Putamen (tissue), 1 donor: ENCODE measurements at places on chromosomes 2 and 18.

DNA sequence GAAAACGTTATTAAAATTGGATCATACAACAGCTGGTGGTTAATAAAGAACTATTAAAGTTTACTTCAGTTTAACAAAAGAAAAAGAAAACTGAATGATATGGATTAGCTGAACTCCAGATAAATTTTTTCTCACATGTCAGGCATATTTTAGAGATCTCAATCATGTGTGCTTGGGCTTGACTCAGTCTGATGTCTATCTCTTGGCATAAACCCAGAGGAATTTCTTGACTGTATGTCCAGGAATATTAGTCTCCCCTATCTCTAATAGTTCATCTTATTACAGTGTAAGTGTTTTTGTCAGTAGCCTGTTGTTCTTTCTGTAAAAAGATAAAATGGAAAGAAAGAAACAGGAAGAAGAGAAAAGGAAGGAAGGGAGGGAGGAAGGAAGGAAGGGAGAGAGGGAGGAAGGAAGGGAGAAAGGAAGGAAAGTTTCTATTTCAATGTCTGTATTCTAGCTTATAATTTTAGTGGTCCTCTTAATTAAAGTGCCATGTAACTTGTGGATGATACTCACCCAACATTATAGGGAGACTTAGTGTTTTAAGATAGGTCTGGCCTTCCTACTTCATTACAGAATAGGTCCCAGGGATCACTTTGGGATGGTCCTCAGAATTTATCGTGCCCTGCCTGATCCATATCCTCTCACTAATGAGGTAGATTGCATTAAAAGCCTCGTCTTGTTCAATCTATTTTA lies 99.7 kb upstream of the UGP2 start:
- no peak for DNase-seq

- no peak for DNase-seq
These were observed 14.8 kb upstream of the CALCRL start for GRCh38 chr2:187462839-187463238.

DNA sequence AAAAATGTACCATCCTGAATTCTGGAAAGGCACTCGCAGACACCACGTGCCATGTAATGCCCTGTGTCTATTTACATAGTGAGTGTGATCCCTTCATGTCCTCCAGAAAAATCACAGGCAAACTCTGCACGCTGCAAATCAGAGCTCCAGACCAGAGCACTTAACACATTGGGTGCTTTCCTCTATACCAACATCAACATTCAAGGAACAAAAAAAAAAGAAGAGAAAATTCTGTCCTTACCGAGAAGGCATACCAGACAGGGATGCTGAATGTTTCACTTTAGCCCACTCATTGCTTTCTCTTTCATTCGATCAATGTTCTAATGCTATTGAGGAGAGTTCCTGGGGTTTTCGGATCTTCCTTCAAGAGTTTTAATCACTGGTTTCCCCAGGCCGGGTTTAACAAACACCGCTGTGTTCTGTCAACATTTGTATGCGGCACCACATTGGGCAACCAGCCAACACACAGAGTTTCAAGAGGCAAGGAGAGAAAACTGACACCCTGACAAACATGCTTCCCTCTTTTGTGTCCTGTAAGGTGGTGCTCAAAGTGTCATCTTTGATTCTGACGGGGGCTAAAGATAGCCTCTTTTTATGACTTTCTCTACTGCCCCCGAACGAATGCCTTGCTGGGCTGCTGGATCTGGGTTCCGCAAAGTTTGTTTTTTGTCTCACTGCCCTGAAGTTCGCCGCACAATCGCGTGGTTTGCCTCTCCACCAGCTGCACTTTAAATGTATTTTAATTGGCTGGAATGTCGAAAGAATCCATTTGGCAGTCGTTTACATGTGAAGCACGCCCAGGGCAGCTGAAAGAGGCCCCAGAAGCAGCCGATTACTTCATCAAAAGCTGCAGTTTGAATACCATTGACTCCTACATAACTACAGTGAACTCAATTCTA lies 106.4 kb upstream of the NCKAP5 start:
- DNase-seq, result peak; percentile 90

DNA sequence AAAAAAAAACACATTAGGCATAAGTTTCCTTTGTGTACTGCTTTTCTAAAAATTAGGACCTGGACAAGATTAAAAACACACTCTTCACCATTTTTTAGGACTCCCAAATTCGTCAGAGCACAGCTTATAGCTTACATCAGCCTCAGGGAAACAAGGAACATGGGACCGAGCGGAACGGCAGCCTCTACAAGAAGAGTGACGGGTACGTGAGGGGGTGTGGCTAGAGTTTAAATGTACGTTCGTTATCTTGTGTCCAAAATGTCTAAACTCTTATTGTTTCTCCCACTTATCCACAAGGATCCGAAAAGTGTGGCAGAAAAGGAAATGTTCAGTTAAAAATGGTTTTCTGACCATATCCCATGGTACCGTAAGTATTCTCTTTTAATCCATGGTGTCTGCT lies 78.9 kb downstream of the ITGB1BP1 start:
- DNase-seq, result no peak

DNA sequence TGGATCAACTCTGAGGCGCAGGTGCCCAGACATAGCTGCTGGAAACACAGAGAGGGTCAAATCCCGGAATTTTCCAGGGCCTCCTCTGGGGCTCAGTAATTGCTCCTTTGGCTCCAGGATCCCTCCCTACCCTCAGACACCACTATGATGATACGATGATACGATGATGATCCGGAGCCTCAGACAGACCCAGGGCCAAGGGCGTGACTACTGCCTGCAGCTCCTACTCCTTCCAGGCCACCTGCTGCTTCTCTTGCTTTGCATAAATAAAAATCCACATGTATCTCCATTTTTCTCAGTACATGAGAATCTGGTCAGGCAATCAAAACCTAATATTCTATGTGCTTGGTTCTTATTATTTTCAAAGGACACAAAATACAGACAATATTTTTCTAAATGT lies 33.7 kb downstream of the MRPL35 start:
- DNase-seq, result no peak

DNA sequence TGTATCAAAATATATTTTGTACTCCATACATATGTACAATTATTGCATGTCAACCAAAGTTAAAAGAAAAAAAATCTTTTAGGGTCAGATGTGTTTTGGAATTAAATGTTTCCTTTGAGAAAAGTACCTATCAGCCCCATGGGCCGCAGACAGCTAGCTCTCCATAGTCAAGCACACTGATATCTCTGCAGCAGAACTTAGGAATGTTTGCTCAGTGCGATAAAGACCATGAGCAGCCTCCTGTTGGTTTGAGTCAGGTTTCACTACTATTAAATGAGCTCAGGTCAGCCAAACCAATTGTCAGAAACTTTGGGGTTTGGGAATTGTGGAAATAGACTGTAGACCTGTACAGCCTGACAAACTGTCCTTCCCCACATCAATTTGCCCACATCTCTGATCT lies 33.7 kb downstream of the LCT start:
- no peak for DNase-seq

DNA sequence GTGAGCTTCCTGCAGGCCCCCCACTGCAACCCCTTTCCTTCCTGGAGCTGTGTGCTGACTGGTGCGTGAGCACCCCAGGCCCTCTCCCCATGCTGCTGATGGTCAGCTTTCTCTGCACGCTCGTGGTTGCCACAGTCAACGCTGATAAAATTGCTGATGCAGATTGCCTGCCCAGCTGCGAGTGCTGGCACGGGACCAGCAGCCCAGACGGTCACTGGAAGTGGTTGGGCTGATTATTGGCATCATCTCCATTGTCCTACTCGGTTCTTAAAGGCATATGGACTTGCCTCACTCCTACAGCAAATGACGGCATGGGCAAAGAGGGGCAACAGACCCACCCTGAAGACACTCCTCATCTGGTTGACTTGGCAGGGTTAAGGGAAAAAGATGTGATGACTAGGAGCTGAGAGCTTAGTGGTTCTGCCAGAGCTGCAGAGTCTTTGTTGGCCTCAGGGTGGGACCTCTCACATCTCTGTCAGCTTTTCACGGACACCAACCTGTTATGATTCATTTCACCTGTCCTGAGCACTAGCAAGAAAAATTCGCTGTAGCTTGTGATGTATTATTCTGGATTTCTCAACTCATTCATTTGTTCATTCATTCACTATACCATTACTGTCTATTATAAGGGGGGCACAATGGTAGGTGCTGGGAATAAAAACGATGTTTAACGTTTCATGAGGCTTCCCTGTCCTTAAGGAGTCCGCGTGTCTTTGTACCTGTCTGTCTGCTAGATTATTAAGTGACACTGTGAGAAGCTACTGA lies 38.4 kb downstream of the PAX8 start:
- DNase-seq, result peak; percentile 62

- no peak for DNase-seq
These were observed 6.2 kb upstream of the STK25 start for GRCh38 chr2:241514553-241514952.

DNA sequence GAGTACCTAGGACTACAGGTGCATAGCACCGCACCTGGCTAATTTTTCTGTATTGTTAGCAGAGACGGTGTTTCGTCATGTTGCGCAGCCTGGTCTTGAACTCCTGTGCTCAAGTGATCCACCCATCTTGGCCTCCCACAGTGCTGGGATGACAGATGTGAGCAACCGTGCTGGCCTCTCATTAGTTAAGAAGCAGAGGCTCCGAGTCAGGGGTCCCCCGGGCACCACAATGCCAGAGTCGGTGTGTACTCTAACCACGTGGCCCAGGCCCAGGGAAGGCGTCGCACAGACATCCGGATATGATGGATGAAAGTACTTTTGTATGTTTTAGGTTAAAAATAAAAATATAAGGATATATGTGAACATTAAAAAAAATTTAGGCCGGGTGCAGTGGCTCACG lies 28.3 kb upstream of the HPCAL1 start:
- no peak for DNase-seq

DNA sequence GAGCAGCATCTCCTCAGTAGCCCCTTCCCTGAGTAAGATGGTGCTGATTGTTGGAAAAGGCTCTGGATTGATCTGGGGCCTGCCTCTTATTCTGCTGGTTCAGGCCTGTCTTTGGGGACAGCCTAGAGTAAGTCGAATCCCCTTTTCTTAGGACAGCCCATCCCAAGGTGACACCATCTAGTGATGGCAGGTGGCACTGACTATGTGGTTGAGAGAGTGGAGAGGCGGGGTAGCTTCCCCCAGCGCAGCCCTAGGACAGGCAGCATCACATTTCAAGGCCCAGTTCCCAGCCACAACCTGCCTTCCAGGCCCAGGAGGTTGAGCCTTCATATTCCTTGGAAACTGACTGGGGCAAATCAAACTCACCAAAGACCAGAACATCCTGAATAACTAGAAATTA lies 69.1 kb upstream of the B3GNT7 start:
- no peak for DNase-seq

GRCh38 chr2:109719871-109720270 lies 74.2 kb upstream of the RGPD5 start:
- no peak for DNase-seq

DNA sequence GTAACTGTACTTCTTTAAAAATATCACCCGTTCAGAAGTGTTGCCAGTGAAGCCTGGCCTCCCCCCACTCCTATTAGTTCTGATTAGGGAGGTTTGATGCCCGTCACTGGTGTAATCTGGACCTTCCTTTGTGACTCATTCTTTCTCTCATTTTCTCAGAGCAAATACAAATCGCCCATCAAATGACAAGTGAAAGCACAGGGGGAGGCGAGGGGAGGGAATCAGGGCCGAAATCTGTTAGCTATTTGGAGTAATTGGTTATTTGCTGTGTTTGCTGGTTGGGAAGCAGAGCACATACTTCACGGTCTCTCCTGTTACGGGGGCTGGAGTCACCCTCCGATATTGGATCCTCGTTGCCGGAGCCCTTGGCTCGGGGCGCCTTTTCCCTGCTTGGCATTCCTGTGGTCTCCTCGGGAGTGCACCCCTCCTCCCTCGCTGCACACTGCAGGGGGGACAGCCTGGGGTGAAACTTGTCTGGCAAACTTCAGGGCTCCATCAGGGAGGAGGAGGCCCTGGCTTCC lies 178.1 kb downstream of the DYSF start:
- DNase-seq, result no peak

DNA sequence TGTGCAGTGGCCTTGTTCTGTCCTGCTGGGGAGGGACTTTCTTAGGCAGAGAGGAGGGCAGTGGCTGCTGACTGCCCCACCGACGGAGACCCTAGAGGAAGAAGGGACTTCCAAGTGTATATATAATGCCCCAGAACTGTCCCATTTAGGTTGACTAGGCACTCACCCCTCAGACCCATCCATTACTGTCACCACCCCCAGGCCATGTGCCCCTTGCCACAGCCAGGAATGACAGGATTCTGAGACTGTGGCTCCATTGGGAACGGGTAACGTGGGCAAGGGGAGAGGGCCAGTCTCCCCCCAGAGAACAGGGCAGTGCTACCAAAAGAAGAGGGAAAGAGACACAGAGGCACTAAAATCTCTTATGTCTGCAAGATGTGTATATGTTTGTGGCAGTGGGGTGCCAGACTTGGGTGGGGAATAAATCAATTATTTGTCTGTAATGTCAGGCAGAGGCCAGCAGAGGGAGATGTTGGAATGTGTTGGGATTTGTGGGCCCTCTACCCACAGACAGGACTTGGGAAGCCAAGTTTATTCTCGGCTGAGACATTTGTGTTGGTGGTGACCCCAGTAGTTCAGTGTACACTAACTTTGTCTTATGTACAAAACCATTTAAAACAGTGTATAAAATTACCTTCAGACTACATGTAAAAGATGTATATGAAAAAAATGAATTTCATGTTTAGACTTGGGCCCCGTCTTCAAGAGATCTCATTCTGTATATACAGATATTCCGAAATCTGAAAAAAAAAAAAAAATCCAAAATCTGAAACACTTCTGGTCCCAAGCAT lies 24.0 kb upstream of the TMEM37 start:
- DNase-seq, result peak; percentile 43

- no peak for DNase-seq
These were observed 88.7 kb downstream of the MYO1B start for GRCh38 chr2:191333911-191334357.

DNA sequence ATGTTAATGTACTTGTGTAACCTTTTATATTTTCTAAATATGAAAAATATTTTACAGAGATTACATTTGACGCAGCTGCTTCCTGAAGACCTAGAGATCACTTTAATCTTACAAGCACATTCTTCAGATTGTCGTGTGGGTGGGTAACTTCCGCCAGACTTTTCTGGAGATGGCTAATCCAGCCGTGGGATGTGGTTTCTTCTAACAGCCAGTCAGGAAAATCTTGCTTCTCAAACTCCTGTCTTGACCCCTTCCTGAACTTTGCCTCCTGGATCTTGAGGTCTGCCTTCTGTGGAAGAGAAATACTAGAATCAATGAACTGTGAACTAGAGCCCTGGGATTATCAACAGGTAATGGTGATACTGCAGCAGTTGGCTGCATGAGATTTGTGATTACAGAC lies 401.6 kb upstream of the TNP1 start:
- no peak for DNase-seq

GRCh38 chr2:27427863-27428212 lies 593 bp upstream of the NRBP1 start:
- no peak for DNase-seq

- no peak for DNase-seq
These were observed 372.0 kb downstream of the CMPK2 start for GRCh38 chr2:6493669-6494068.

DNA sequence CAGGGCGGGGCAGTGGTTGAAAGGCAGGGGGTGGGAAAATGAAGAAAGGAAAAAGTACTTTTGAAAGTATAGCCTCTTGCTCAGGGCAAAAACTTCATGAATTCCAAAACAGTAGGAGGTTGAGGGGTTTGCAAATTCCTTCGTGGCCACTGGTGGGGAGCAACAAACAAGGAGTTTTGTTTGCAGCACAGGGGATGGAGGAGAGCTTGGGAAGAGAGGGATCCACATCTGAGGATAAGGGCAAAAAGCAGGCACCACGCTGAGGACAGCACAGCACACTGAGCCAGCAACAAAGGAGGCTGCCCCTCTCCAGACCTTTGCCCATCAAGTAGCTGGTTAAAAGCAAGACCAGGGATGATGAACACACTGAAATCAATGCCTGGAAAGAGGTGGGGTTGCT lies 148.9 kb downstream of the TCF4 start:
- no peak for DNase-seq

- DNase-seq, result peak; percentile 11
These were observed 102.2 kb upstream of the CYP1B1 start for GRCh38 chr2:38178119-38178518.
